ENCODE measurements at places on chromosomes 5 and 9.

- DNase-seq, result no peak
Measured at GRCh38 chr5:56496581-56497063, 263.5 kb upstream of the ANKRD55 start.

GRCh38 chr5:170571875-170572852 lies 68.3 kb downstream of the KCNIP1 start:
- peak; percentile 73 for DNase-seq

DNA sequence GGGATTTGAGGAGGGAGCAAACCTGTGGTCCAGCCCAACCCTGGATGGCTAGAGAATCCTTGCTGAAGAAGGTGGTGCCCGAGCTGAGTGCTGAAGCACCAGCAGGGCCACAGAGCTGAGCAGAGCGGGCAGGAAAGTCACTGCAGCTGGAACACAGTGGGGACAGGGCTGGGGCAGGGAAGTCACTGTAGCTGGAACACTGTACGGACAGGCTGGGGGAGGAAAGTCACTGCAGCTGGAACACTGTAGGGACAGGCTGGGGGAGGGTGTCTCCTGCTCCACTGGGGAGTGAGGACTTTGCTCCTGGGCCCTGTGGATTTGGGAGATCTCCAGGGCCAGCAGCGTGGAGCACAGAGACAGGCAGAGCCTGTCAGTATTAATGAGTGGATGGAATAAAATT lies 9.0 kb upstream of the SUSD3 start:
- DNase-seq, result no peak

DNA sequence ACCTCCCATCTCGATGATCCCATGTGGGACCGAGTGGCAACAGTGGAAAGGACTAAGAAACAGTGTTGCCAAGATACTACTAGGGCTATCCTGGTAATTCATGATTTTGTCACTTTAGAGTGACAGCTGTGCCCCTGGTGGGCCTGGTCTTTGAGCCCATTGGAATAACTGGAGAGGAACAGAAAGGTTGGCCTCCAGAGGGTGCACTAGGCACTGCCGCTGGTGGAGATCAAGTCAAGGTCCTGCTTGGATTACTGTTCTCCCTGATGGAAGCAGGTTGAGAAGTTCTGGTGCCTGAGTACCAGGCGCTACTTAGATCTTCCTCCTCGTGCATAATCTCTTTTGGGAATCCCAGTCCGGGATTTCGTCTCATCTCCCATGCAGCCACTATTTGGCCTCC lies 129.6 kb downstream of the SEC61B start:
- no peak for DNase-seq

GRCh38 chr5:160423099-160423498 lies 1.4 kb downstream of the PTTG1 start:
- no peak for DNase-seq

DNA sequence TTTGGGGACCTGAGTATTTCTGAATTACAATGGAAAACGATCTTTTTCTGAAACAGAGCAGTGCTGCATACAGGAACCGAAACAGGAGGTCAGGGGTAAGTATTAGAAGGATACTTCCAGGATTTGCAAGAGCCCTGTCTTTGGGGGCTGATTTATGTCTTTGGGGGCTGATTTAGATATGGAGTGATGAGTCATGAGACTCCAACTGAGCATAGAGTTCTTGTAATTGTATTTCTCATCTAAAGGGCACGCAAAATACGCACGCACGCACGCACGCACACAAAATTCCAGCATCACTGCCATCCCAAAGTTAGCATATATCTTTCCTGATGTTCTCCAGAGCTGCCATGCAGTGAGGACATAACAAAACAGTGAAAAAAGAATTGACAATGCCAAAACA lies 414.8 kb upstream of the CCNH start:
- no peak for DNase-seq

DNA sequence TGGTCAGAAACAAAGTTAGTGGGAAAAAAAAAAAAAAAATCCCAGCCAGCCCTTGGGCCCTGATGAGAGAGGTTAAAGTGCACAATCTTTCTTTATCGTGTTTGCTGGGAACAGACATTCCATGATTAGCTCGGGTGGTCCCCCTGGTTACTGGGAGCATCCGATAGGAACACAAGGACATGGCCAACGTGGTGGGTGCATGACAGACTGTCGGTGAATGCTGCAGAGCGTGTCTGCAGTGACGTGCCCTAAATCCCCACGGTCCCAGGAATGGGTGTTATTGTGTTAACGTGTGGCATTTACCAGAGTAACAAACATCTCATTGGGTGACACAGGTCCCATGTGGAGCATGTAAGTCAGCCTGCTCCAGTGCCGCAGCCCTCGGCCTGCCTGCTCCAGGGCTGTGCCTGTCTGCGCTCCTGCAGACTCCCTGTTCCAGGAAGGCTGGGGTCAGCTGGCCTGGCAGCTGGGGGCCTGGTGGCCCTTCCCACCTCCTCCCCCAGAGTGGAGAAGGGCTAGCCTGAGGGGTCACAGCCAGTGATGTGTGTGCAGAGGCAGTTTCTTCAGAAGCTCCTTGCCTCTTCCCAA lies 34.3 kb upstream of the TBC1D2 start:
- no peak for DNase-seq

DNA sequence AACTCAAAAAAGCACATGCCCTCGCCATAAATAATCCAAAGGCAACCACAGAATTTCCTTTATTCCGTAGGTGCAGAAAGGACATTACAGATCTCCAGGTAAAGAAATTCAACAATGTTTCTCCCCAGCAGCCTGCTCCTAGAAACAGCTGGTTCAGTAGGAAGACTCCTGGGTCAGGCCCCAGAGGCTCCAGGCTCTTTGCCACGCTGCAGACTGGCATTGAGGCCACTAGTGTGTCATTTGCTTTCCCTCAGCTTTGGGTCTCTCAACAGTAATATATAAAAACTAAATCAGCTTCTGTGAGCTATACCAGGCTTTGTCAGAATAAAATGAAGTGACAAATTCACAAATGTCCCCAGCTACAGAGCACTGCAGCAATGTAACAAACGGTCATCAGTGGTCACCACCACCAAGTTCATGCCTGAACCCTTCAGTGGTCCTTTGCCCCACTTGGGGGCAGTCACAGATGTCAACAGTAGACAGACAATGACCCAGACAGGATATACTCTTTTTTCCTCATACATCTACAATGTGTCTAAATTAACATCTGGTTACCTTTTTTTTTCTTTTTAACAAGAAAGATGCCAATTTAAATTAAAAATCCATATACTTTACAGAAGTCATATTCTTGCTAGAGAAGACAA lies 93.5 kb downstream of the MARCHF3 start:
- DNase-seq, result no peak

- DNase-seq, result no peak
Measured at GRCh38 chr9:120431268-120431667, 148.7 kb downstream of the CDK5RAP2 start.

DNA sequence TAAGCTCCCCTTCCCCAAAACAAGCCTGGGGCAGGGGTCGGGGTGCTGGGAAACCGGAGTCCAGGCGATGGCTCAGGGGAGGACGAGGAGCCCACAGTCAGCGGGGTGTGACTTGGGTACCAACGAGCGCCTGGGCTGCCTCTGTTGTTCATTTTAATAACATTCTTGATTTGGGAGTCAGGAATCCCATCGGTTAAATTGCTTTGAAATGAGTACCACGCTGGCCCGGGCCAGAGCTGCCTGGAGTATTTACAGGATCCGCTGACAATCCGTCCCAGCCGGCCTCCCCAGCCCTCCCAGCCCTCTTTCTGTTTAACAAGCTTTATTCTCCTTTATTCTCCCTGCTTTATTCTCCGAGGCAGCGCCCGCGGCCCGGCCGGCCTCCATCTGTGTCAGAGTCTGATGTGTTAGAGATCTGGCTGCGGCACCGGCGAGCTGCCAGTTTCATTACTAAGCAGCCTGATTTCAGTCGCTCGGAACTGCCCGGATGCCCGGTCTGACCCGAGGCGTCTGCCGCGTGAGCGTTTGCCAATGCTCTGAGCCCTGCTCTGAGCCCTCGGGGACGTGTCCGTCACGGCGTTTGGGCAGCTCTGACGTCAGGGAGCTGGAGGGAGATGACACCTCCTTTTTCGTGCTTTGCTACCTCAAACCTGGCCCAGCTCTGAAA lies 16.5 kb upstream of the QRFP start:
- no peak for DNase-seq
